ENCODE measurements at places on chromosomes 11 and 22.

- no peak for DNase-seq
These were observed 35.9 kb upstream of the POU2AF1 start for GRCh38 chr11:111414936-111415335.

DNA sequence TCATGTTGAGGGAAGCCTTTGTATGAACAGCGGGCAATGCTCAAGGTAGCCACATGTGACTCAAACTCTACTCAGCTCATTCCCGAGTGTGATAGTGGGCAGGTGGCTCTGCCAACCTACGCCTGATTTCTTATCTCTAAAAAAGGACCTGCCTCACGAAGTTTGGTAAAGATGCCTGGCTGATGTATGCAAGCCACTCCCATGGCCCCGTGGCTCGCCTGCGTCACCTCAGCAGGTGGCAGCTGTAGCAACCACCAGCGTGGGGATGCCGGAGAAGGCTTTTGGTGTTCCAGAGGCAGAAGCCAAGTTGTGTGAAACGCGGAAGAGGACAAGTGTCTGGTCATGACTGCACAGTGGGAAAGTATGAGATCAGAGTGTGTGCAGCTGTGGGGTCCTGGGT lies 5.4 kb downstream of the FADS2 start:
- DNase-seq = no peak

- DNase-seq = no peak
These were observed 1.8 kb upstream of the LRRC75B start for GRCh38 chr22:24594569-24595120.

DNA sequence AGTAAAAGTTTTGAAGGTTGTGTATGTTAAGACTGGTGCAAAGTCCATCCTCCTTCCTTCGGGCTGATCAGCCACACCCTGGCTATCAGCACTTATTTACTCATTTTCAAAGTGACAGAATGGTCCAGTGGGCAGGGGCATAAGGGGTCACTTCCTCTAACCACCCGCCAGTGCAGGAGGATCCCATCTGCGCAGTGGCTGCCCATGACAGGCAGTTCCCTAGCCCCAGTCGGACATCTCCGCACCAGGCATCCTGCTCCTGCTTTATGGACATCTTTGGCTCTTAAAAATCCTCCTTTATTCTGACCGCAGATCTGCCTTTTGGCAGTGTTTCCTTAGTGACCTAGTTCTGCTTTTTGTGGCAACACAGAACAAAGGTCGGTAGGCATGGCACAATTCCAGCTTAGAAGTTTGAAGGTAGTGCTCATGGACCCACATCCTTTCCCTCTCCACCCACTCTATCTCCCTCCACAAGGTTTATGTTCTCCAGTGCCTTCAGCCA lies 55.9 kb downstream of the BMAL1 start:
- DNase-seq = no peak

GRCh38 chr22:29260601-29261315 lies 7.0 kb downstream of the RHBDD3 start:
- DNase-seq = no peak

- peak; percentile 31 for DNase-seq
These were observed 480 bp downstream of the PLEKHA7 start for GRCh38 chr11:17013548-17014320.

GRCh38 chr11:65059523-65059922 lies 1.2 kb upstream of the NAALADL1 start:
- no peak for DNase-seq

- no peak for DNase-seq
These were observed 834.5 kb downstream of the FAM181B start for GRCh38 chr11:81899156-81899555.

- no peak for DNase-seq
These were observed 156.2 kb downstream of the MAML2 start for GRCh38 chr11:96186806-96187205.

DNA sequence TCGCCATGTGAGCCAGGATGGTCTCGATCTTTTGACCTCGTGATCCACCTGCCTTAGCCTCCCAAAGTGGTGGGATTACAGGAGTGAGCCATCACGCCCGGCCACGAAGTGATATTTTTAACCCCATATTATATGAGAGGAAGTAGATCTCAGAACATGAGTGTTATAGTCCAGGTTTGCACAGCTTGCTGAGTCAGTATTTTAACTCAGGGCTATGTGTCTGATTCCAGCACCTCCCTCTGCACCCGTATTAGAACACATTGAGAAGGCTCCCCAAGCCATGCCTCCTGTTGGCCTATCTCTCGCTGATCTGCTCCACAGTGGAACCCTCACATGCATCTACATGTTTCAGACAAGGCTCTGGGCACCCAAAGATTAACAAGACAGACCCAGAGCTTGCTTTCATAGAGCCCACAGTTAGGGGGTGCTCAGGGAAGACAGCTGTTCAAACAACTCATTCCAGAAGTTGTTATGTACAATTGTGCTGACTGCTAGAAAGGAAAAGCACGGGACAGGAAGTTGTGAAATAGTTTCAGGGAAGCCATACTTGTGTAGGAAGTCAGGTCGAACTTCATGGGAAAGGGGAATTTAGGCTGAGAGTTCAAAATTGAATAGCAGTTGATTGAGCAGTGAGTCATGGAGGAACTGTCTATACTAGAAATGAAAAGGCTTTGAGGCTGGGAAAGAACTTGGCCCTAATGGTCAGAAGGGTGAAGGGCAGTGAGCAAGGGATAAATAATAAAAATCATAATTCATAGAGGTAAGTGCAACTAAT lies 49.3 kb upstream of the CLPB start:
- no peak for DNase-seq

DNA sequence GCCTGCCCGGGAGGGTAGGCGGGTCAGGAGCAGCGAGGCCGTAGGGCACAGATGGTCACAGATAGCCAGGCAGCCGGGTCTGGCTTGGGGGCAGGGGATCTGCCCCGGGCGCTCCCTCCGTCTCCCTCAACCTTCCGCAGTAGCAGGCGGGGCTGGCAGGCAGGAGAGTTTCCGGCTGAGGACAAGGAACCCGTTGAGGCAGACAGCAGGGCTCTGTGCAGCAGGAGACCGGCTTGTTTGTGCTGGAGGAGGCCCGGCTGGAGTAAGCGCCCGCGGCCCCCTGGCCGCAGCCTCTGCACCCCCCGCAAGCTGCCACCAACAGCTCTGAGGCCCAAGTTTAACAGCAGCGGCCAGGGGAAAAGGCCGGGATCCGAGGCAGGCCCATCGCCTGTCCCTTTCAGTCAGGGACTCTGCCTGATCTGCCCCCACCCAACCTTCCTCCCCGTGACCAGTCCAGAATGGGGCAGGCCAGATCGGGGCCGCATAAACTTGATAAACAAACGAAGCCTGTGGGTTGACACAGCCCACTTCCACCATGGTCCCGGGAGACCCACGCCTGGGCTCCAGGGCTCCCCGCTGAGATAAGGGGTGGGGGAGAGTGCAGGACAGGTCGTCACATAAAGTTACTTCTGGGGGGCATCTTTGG lies 13.6 kb downstream of the SCARF2 start:
- no peak for DNase-seq

GRCh38 chr11:32891657-32892354 lies 805 bp upstream of the QSER1 start:
- no peak for DNase-seq

DNA sequence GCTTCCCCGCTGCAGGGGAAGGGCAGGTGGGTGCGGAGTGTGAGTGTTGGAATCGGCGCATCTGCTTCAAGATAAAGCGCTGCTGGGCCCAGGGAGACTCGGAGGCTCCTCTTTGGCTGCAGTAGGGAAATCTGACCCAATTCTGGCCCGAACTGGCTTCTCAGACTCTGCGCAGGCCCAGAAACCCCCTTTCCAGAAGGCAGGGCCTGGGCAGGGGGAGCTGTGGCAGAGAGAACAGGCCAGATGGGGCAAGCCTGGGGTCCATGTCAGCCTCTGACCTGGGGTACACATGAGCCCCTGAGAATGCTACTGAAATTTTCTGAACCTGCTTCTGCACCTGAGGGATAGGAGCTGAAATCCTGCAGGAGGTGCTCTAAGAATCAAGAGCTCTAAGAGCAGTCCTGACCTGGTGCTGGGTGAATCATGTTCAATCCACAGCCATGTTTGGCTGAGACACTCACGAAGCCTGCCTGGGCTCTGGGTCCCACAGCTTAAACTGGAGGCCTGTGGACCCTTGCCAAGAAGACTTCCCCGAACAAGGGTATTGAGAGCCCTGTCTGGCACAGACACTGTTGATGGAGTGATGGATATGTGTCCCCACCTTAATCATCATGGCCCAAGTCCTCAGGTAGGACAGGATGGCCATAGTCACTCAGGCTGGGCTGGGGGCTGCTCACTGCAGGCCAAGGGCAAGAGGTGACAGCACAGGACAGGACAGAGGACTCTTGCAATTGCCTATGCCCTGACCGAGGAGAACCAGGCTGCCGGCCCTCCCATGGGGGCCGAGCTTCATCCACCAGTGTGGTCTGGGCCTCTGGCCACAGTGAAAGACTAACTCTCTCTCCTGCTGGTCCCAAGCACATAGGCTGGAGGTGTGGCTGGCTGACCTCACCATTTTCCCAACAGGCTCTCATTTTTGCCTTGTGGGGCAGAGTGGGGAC lies 6.9 kb downstream of the RAB3IL1 start:
- DNase-seq = no peak

- no peak for DNase-seq
These were observed 597.2 kb upstream of the ANO3 start for GRCh38 chr11:25734591-25735211.

All from stimulated activated CD4-positive, alpha-beta T cell treated with anti-CD3 and anti-CD28 coated beads, Interleukin-4, amount 100 ng/mL, for 1 hour (primary cell).